ENCODE measurements at places on chromosomes 6 and 20. TPM values are rescaled to one million over a fixed set of nuclear protein-coding genes. Genes with fewer than 3 reads are reported as not detected.

TDRD6 gene
- 3.6 TPM for polyA plus RNA-seq

SRXN1 gene
- polyA plus RNA-seq = 14.5 TPM

SOX12 gene
- polyA plus RNA-seq = 0.98 TPM

MARCKS gene
- polyA plus RNA-seq = 129 TPM

SMPD2 gene
- 0.34 TPM for polyA plus RNA-seq

ESR1 gene
- polyA plus RNA-seq = 0.95 TPM

FAM184A gene
- 85.8 TPM for polyA plus RNA-seq

SPTLC3 gene
- 0.46 TPM for polyA plus RNA-seq

GSTA3 gene
- not detected for polyA plus RNA-seq

TRIM15 gene
- not detected for polyA plus RNA-seq

IL17F gene
- 12.9 TPM for polyA plus RNA-seq

SLC22A23 gene
- polyA plus RNA-seq = 0.60 TPM

SULF2 gene
- 288 TPM for polyA plus RNA-seq

DACT2 gene
- not detected for polyA plus RNA-seq

DLK2 gene
- 15.0 TPM for polyA plus RNA-seq

PSORS1C2 gene
- not detected for polyA plus RNA-seq

ADTRP gene
- 1.3 TPM for polyA plus RNA-seq

PTPRK gene
- 11.0 TPM for polyA plus RNA-seq

SPATS1 gene
- not detected for polyA plus RNA-seq

TBC1D32 gene
- 33.3 TPM for polyA plus RNA-seq

AMD1 gene
- polyA plus RNA-seq = 88.0 TPM

Data from Purkinje cell (primary cell).